IMR-90 (cell line): ENCODE measurements at places on chromosomes 11 and 22.
A peak's percentile ranks its signal among the peaks of the same experiment; 100 is the strongest.

DNA sequence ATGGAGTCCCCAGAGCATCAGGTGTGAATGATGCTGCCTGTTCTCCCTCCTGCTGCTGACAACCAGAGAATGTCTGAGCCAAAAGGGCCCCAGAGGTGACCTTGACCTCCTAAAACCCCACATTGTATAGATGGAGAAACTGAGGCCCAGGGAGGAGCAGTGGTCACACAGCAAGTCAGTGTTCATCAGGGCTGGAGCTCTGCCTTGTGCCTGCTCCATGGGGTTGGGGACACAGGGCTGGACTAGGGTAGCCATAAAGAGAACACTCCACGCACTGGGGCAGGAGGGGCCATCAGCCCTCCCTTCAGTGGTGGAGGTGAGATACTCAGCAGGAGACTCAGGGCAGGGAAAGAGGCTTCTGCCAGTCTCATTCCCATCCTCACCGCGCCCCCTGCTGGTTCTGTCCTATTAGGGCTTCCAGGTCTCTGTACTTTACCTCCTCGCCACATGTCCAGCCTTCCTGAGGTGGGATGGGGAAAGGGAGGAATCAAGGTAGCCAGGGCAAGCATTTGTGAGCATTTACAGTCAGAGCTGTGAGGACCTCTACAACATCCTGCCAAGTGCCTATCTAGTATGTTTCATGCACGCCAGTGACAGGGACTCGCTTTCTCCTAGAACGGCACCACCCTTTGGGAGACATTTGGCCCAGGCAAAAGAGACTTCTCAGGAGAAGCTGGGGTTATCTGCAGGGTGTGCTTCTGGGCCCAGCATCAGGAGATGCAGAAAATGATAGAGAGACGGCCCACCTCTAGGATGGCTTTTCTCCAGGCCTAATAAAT is 43.2 kb downstream of the NEU3 start:
- H3K4me3 ChIP-seq = no peak overlapping the region
- H3K27me3 ChIP-seq = peaks cover 9% of the 10 kb centered on the region
- peak overlapping the region; percentile 36; the same call in 1 of the 2 replicates for H3K27ac ChIP-seq
- DNase-seq = peak; percentile 78

DNA sequence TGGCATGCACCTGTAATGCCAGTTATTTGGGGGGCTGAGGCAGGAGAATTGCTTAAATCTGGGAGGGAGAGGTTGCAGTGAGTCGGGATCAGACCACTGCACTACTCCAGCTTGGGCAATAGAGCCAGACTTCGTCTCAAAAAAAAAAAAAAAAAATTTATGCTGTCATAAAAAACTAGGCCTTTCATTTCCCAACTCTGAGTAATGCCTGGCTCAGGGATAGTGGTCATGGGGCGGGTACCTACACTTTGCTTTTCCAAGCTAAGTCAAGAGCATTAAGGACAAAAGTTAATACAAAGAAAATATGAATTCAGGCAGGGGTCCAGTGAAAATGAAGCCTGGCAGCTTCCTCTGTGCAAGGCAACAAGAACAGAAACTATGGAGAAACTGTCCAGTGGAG is 16.3 kb downstream of the CPSF7 start:
- DNase-seq = peak; percentile 41
- peaks cover 73% of the 10 kb centered on the region for H3K36me3 ChIP-seq
- no peak overlapping the region for H3K27ac ChIP-seq
- H3K4me3 ChIP-seq = no peak overlapping the region

DNA sequence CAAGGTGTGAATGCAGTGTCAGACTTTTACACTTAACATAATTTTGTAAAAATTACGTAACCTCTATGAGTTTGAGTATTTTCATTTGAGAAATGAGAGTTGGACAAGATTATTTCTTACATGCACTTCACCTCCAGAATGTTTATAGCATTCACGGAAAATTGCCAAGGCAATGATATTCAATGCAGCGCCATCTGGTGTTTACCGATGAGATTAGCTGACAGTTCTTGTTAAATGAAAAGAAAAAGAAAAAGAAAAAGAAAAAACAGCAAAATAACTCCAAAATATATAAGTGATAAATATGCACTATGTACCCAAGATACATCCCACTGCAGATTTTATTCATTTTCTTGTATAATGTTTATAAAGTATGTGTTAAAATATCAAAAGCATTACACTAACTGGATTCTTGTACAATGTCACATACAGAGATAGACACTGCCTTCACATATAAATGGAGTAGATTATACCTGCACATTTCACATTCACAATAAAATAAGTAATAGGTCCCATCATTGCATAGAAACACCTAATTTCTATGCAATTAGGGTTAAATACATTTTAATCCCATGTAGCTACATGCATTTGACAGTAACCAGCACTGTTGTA is 976.3 kb upstream of the FAT3 start:
- peak; percentile 53 for DNase-seq
- H3K27me3 ChIP-seq = no peaks in the 10 kb centered on the region
- no peak overlapping the region for H3K4me3 ChIP-seq
- no peaks in the 10 kb centered on the region for H3K4me1 ChIP-seq

GRCh38 chr11:114082767-114083181 is 23.3 kb downstream of the ZBTB16 start:
- H3K4me3 ChIP-seq = no peak overlapping the region
- no peaks in the 10 kb centered on the region for H3K36me3 ChIP-seq

DNA sequence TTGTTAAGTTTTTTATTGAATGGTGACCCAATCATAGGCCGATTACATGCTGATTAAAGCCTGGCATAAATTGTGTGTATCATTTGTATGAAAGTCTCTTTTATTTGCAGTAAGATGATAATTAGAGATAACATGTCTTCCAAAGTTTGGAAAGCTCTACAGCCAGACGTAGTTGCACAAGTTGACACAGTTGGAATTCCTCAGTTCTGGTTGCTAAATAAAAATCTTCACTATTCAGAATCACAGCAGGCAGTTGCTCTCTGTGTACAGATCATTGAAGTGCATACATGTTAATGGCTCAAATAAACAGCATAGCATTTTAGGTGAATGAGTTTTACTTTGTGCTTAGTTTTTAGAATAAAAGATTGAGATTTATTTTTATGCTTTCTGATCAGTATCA is 69.5 kb downstream of the ARHGAP42 start:
- no peak overlapping the region for H3K27ac ChIP-seq
- no peaks in the 10 kb centered on the region for H3K27me3 ChIP-seq

- peaks cover 2% of the 10 kb centered on the region; the same call in 1 of the 2 replicates for H3K27me3 ChIP-seq
- H3K27ac ChIP-seq = no peak overlapping the region
These were observed 10.2 kb upstream of the PDE2A start for GRCh38 chr11:72684236-72684912.

DNA sequence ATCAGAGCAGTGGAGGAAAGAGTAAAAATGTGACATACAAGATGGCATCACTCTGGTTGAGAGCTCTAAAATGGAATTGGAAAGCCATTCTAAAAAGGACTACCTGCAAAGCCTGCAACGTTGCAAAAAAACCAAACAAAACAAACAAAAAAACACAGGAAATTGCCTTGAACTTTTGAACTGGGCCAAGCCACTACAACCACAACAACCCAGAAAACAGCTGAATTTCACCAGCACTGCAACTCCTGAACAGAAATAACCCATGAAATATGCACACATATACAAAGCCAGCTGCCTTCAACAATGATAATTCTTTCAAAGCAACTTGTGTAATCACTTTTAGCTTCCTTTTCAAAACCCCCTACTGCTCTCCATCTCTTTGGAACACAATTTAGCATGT is 326.6 kb upstream of the LRRC4C start:
- H3K4me1 ChIP-seq = no peaks in the 10 kb centered on the region
- no peak overlapping the region for H3K4me3 ChIP-seq
- H3K27ac ChIP-seq = no peak overlapping the region
- no peaks in the 10 kb centered on the region for H3K27me3 ChIP-seq
- H3K36me3 ChIP-seq = no peaks in the 10 kb centered on the region
- no peak for DNase-seq

DNA sequence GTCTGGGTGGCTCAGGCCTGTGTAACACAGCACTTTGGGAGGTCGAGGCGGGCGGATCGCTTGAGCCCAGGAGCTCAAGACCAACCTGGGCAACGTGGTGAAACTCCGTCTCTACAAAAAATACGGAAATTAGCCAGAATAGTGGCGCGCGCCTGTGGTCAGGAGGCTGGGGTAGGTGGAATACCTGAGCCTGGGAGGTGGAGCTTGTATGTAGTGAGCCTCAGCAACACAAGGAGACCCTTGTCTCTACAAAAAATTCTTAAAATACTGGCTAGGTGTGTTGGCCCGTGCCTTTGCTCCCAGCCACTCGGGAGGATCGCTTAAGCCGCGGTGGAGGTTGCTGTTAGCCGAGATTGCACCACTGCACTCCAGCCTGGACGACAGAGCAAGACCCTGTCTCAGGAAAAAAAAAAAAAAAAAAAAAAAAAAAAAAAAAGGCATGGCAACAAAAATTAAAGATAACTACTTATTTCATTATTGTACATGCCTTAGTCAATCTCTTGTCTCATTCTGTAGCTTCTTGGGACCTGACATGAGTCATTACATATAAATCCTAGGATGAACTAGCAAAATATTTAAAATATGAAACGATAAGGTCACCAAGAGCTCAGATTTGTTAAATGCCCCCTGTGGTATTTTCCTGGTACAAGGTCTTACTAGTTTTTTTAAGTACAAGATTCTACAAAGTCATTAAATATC is 1.1 kb downstream of the TAF1D start:
- peak overlapping the region; percentile 94 for H3K27ac ChIP-seq
- peak overlapping the region; percentile 70 for H3K4me3 ChIP-seq
- H3K27me3 ChIP-seq = no peaks in the 10 kb centered on the region
- H3K36me3 ChIP-seq = peaks cover 30% of the 10 kb centered on the region
- DNase-seq = peak; percentile 56

DNA sequence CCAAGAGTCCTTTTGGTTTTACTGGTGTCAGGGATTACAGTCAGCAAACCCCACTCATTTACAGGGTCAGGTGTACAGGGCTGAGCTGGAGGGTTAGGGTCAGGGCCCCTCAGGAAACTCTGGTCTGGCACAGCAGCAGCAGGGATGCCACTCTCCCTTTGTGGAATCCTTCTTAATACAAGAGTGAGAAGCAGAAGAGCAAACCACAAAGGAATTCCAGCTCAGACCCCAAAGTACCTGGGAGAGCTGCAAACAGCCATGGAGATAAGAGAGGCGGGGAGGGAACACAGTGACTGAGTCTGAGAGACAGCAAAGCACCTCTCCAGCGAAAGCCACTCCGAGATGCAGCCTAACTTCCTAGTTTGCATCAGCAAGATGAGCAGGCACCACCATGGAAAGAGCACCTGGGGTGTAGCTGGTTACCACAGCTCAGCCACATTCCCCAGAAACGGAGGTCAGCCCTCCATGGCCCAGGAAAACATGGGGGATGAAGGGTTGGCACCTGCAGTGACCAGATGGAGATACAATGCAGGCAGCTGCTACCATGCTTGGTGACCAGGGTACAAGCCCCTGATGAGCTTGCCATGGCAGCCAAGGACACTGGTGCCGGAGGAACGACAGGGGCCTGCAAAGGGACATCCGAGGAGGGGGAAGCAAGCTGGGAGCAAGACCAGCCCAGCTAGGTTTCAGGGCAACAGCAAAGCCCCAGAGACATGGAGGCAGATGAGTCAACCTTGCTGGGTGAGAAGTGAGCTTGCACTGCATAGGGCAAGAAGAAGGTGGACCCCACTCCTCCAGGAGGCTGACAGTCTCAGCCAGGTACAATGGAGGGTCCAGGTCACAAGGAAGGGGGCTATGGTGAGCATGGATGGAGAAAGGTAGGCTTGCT is 3.9 kb downstream of the BET1L start:
- H3K4me3 ChIP-seq = no peak overlapping the region
- peaks cover 9% of the 10 kb centered on the region; the same call in 1 of the 2 replicates for H3K4me1 ChIP-seq
- DNase-seq = no peak
- peaks cover 45% of the 10 kb centered on the region for H3K36me3 ChIP-seq
- H3K27ac ChIP-seq = no peak overlapping the region

DNA sequence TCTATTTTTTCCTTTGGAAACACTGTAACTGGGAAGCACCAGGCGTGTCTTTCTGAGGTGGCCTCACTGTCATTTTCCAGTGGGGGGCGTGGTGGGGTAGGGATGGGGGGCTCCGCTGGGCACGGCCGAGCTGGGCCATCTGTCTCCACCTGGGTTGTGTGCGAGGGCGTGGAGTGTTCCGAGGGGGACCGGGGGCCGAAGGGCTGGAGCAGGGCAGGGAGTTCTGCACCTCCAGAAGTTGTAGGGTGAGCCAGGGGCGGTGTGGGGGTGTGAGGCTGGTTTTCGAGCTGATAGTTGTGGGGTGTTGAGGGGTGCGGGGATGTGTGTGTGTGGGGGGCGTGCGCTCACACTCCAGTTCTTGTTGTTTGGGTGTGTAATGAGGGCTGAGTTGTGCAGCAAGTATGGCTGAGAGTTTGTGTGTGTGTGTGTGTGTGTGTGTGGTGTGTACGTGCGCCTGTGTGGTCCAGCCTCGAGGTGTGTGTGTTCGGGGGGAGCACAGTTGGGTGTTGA is 10.8 kb downstream of the YPEL4 start:
- DNase-seq = no peak
- H3K27me3 ChIP-seq = peaks cover 7% of the 10 kb centered on the region
- H3K27ac ChIP-seq = peak overlapping the region; percentile 97

- peaks cover 3% of the 10 kb centered on the region; the same call in 1 of the 2 replicates for H3K4me1 ChIP-seq
- H3K27ac ChIP-seq = no peak overlapping the region
These were observed 4.7 kb downstream of the EHF start for GRCh38 chr11:34625576-34625975.

- peaks cover 15% of the 10 kb centered on the region for H3K27me3 ChIP-seq
- no peak for DNase-seq
- no peak overlapping the region for H3K4me3 ChIP-seq
- H3K4me1 ChIP-seq = no peaks in the 10 kb centered on the region
These were observed 14.9 kb upstream of the PPFIA1 start for GRCh38 chr11:70255477-70256116.

GRCh38 chr11:12103411-12104225 is 6.8 kb upstream of the MICAL2 start:
- H3K4me3 ChIP-seq = no peak overlapping the region
- DNase-seq = no peak
- H3K27ac ChIP-seq = no peak overlapping the region
- H3K27me3 ChIP-seq = no peaks in the 10 kb centered on the region
- no peaks in the 10 kb centered on the region for H3K36me3 ChIP-seq
- peaks cover 6% of the 10 kb centered on the region for H3K4me1 ChIP-seq

DNA sequence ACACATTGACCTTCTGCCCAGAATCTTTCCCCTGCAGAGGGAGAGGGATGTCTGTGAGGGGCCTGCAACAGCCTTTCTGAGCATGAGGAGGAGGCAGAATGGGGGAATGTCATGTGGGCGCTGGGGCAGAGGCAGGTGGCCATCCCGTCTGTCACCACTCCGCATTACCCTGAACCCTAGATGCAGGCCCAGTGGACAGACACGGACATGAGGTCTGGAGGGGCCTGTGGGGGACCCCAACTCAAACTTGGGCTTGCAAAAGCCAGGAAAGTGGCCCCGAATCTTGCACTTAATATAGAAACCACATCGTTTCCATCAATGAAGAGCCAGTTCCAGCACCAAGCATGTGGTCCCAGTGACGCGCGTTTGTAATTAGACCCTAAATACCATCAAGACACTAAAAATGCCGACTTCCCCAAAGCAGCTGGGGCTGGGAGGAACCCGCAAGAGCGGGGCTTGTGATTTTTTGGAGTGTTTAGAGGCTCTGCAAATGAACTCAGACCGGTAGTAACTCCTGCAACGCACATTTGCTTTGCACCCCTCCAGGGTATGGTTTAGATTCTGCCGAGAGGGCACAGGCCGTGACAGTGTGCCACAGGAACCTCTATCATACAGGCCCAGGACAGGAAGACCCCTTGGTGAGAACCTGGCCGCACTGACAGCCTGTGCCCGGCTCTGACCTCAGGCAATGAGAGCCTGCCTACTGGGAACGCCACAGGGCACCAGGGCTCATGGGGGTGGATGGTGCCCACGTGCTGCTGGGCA is 109.3 kb downstream of the CTTN start:
- no peak for DNase-seq
- no peak overlapping the region for H3K27ac ChIP-seq
- H3K4me3 ChIP-seq = no peak overlapping the region
- H3K4me1 ChIP-seq = no peaks in the 10 kb centered on the region
- no peaks in the 10 kb centered on the region for H3K36me3 ChIP-seq
- H3K27me3 ChIP-seq = peaks cover 3% of the 10 kb centered on the region; the same call in 1 of the 2 replicates
